Activated CD4-positive, CD25-positive, alpha-beta regulatory T cell (primary cell): ENCODE measurements at places on chromosomes 13 and 19.

DNA sequence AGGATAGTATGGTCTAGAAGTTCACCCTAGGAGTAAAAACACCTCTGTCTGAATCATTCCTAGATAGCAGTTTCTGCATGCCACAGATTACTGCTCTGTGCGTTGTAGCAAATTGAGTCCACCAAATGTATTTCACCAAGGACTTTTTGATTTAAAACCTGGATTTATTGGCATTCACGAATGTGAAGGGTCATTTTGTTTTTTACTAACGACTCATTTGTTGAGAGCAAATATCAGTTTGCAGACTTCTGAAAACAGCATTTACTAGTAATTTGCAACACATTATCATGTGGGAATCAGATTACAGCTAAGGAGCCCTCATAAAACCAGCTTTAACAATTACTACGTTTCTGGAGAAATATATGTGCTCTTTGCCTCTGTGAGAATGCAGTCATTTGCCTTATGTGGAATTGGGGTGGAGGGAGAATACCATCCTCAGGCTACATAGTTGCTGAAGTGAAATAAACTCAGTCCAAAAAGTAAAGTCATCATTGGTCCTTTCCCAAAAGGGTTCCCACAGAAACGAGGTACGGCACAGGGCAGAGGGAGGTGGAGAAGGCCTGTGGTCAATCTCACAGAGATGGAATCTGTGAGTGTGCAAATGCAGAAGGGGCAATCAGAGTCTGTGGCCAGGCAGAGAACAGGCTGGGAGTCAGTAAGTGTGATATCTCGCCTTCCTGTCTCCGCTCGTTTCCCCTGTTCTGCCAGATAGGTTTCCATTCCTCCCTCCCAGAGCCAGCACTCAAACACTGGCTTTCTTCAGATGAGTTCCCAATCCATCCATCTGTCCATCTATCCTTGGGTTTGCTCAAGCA lies 63.1 kb downstream of the DLEU7 start:
- DNase-seq = no peak

- no peak for DNase-seq
These were observed 74.9 kb downstream of the ALOX5AP start for GRCh38 chr13:30810261-30810701.

- DNase-seq = no peak
These were observed 42.0 kb downstream of the ZNF486 start for GRCh38 chr19:20209051-20209450.

GRCh38 chr19:14901675-14902260 lies 15.8 kb upstream of the OR7A17 start:
- DNase-seq = no peak

DNA sequence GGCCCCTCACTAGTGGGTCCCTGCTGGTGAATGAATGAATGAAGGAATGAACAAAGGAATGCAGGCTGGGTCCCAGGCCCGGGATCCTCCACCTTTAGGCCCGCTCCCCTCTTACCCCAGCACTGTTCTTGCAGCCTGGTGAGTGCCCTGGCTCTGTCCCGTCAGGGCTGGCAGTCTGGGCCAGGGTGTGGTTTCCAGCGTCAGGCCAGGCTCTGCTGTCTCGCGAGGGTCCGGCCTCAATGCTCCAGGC lies 317 bp downstream of the LYL1 start:
- DNase-seq = no peak

DNA sequence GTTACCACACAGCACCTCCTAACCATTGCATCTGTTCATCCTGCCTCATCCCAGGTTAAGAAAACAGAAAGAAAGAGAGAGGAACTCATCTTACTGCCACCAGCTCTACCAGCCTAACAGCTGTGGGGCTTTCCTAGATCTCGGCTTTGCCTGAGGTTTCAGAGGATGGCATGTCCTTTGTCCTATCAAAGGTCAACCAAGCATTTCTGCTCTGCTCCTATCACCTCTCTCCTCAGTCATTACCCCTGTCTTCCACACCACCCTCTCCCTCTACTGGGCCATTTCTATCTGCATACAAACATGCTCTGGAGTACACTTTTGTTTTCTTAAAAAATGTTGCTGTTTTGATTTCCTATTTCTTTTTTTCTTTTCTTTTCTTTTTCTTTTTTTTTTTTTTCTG lies 393.3 kb downstream of the IRS2 start:
- DNase-seq = no peak

DNA sequence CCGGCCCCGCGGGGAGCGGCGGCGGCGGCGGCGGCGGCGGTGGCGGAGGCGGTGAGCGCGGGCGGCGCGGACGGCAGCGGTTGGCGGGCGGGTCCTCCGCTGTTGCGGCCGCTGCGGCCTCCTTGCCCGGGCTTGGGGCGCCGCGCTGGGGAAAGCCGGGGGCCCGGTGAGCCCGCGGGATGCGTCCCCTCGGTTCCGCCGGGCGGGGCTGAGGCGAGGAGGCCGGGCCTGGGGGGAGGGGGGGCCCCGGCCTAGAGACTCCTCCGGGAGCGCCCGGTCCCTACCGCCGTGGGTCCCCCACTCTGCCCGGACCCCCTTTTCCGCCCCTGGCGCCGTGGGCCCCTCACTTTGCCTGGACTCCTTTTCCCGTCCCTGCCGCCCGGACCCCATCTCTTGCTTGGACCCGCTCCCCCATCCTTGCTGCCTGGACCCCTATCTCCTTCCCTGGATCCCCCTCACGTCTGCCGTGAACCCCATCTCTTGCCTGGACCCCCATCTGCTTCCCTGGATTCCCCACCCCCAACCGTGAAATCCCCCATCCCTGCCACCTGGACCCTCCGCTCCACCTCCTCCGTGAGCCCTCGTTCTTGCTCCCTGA lies 28.6 kb upstream of the NDUFS7 start:
- no peak for DNase-seq

- DNase-seq = no peak
These were observed 14.8 kb downstream of the SLC5A5 start for GRCh38 chr19:17886515-17886914.

GRCh38 chr19:47781590-47782262 lies 3.2 kb downstream of the SELENOW start:
- no peak for DNase-seq

GRCh38 chr19:43667126-43667875 lies 2.7 kb downstream of the PLAUR start:
- DNase-seq = no peak

- DNase-seq = no peak
These were observed 4.7 kb upstream of the CYP2A13 start for GRCh38 chr19:41083516-41083915.

DNA sequence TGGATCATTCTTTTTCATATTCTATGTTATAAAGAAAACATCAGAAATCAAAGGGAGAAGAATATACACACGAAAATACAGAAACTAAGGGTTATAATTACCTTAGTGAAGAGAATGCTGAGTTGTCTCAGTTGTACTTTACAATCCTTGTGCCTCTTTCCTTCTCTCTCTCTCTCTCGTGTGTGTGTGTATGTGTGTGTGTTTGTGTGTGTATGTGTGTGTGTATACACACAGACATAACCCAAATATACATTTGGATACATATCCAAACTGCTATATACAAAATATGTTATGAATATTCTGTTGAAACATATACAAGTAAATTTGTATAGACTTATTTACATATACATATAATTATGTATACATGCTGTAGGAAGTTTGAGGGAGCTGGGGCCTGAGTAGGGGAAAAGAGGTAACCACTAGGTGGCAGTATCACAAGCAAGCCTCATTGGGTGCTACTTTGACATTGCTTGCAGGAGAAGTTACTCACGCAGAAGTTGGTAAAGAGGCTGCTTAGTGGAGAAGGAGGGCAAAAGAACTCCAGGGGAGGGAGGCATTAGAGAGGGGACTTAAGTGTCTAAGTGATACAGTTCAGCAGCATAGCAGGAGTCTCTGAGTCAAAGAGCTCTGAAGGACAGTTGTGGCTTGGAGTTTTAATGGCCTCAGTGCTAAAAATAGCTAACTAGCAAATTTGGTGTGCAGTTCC lies 465.1 kb upstream of the PCDH20 start:
- DNase-seq = no peak

GRCh38 chr13:99312493-99312883 lies 5.3 kb upstream of the GPR183 start:
- no peak for DNase-seq

DNA sequence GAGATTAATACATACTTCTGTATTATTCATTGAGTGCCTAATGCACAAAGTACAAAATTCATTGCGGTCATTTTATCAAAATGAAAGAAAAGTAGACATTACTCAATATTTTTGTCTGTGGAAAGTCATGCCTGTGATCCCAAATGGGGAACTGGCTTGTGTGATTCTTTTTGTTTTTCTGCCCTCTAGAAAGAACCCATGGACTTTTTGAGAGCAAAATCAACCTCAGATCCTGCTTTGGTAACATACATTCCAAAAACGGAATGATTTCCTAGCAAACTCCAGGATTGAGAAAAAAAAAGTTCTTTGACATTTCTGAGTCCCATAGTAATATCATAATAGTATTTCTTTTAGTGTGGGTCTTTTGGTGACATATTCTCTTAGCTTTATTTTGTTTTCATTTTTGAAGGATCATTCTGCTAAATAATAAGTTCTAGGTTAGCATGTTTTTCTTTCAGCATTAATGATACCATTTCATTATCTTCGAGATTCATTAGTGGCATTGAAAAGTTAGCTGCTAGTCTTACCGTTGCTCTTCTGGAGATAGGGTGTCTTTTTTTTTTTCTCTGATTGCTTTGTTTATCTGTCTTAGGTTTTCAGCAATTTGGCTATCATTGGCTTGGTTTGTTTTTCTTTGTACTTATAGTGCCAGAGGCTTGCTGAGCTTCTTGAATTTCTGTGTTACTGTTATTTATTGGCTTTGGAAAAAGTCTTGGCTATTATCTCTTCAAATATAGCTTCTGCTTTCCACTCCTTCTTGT lies 102.4 kb upstream of the CSNK1A1L start:
- no peak for DNase-seq

GRCh38 chr19:19192910-19193423 lies 909 bp downstream of the RFXANK start:
- DNase-seq = no peak

GRCh38 chr13:51125495-51126226 lies 14.6 kb upstream of the C13orf42 start:
- peak; percentile 10 for DNase-seq

GRCh38 chr19:38263689-38264485 lies 486 bp upstream of the SPINT2 start:
- peak; percentile 63 for DNase-seq

DNA sequence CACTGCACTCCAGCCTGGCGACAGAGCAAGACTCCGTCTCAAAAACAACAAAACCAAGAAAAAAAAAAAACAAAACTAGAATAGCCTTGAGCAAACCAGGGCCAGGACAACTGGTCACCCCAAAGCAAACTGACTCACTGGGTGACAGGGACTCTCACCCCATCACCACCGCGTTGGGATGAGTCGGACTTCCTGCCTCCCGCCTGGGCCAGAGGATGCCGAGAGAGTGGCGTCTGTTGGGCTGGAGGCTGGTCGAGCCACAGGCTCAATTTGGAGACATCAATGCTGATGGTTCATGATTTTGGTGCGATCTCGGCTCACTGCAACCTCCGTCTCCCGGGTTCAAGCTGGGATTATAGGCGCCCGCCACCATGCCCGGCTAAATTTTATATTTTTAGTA lies 11.6 kb downstream of the TMPRSS9 start:
- DNase-seq = no peak

DNA sequence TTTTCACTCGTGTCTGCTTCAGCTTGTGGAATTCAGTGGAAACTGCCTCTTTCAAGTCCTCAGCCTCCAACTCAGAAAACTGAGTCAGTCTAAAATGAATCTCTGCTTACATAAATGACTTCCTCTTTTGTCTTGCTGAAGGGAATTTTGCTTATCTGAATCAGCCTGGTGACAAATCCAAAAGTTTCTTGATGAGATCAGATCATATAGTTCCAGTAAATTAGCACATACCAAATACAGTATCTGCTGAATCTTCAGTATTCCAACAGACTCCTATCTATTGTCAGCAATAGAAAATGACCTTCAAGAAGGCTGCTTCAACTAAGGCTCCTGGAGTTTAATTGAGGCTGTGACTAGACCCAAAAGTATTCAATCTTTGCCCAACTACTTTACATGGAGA lies 290.0 kb downstream of the MZT1 start:
- no peak for DNase-seq

- DNase-seq = no peak
These were observed 89.4 kb downstream of the SLC25A15 start for GRCh38 chr13:40878823-40879222.

- no peak for DNase-seq
These were observed 128.5 kb downstream of the ZNF675 start for GRCh38 chr19:23558541-23558940.
